ENCODE measurements at places on chromosomes 11 and 22.

DNA sequence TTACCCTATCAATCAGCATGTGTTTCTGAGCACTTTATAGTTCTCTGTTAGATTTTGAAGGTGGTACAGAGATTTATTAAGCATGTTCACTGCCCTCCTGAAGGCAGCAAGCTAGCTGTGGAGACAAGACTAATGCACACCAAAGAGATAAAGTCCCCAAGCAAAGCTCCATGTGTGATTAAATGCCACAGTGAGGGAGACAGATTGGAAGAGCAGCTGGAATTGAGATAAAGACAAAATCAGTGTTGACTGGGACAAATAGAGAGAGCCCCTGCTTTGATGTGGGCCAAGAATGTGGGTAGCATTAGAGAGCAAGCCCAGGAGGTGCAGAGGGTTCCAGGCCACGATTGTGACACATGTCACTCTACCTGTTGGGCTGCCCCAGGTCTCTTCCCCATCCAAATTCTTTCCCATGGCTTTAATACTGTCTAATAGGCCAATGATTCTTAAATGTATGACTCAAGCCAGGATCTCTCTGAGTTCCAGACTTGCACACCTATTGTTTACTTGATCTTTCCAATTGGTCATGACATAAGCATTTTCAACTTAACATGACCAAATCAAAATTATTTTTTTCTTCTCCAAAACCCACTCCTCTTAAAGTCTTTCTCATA lies 60.1 kb upstream of the ZC3H12C start:
- no peak for DNase-seq

DNA sequence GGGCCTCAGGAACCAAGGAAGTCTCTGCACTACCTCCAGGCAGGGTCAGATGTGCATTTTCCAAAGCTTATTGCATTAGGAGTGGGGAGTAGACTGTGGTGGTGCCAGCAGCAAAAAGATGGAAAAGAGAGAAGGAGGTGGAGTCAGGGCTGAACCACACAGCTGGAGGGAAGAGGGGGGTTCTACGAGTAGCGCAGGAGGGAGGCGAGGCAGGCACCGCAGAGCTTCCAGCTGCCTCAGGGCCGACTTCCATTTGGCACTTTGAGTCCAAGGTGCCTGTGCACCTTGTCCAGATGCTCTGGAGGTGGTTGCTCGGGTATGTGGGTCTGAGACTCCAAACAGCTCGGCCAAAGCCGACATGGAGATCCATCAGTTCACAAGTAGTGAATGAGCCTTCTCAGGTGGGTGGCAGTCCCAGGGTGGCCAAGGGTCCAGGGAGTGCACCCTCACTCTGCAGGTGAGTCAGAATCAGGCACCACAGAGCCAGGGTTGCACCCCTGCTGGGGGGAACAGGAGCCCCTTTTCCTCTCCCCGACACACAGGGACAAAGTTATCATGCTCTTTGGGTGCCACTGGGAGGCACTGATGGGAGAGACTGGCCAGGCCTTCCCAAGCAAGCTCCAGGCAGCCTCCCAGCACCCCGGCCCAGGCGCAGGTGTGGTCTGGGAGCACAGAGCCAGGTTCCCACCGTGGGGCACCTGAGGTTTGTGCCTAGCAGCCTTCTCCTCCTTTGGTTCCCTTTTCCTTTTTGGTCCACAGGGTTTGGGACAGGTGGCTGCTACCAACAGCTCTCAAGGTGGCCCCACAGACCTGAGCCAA lies 30.2 kb downstream of the GGT5 start:
- no peak for DNase-seq

DNA sequence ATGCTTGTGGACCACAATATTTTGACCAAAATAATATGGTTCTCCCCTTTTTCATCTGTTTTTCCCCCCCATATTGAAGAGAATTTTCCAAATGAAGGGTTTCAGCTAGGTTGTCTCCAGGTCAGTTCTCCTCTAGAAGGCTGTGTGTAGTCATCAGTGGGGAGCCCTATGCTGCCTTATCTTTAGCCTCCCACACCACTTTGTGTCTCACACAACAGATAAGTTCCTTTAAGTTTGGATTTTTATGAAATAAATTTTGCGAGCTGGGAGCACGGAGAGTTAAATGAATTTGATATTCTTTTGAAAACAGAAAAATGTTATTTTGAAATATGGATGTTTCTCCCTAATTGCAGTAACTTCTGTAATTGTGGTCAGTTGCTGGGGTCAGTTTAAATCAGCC lies 28.9 kb downstream of the PAX6 start:
- DNase-seq: no peak

DNA sequence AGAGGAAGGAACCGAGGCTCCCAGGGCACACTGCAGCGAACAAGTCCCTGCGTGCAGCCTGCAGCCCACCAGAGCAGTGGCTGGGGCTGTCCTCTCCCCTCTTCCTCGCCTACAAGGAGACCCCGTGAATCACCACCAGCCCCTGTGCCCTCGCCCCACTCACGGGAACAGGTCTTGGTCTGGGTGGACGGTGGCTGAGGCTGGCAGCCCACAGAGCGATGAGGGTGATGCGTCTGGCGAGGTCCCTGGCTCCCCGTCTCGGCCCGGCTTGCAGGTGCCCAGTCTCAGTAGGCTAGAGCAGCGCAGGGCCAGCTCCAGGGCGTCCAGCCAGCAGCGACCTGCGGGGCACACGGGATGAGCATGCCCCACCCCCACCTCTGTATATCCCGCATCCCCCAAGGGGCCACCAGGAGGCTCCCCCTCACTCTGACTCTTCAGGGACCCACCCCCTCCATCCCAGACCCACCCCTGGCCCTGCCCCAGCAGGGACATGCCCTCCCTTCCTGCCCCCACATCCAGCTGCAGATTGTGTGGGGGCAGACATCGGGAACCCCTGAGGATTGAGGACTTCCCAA lies 50.5 kb upstream of the CARS1 start:
- no peak for DNase-seq

DNA sequence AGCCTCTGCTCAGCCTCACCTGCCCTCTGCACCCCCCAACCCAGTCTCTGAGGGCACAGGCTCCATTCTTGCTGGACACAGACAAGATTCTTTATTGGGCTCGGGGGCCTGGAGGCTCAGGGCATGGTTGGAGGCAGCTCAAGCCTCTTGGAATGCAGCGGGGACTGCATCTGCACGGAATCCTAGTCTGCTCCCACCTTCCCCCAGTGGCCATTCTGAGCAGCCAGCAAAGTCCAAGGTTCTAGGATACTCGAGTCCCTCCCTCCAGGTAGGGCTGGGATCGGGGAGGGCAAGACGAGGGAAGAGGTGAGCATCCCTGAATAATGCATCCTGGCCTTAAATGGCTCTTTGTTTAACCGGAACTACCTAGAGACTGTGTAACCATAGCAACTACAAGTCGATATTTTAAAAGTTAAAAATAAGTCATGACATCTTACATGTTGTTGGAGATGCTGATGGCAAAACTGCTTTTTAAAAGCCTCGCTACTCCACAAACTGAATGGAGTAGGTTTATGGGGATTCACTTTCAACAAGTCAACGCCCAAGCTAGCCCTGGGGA lies 10.7 kb upstream of the IGSF22 start:
- no peak for DNase-seq

- no peak for DNase-seq
These were observed 322.2 kb downstream of the AASDHPPT start for GRCh38 chr11:106399624-106400023.

Measured in GOT3 (cell line).